ENCODE measurements at places on chromosomes 2 and 18. TPM values are rescaled to one million over a fixed set of nuclear protein-coding genes. Genes with fewer than 3 reads are reported as not detected.
A peak's percentile ranks its signal among the peaks of the same experiment; 100 is the strongest.

DNA sequence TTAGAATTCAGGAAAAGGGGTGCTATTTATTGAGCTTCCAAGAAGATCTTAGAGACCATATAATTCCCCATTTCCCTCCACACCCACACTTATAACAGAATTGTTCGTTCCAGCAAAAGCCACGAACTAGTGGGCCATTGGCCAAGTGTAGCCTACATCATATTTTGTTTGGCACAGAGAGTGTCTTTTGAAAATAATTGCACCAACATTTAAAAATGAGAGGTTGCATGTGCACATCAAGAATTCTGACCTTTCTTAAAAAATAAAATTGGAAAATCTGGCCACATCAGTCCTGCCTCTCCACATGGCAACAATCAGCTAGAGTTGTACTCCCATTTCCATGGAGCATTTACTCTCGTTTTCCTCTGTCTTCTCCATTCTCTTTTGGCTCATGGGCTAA is 655.5 kb upstream of the FANCL start:
- DNase-seq, result no peak

REG3A gene
- total RNA-seq, result not detected

EGR4 gene
- not detected for total RNA-seq

DNA sequence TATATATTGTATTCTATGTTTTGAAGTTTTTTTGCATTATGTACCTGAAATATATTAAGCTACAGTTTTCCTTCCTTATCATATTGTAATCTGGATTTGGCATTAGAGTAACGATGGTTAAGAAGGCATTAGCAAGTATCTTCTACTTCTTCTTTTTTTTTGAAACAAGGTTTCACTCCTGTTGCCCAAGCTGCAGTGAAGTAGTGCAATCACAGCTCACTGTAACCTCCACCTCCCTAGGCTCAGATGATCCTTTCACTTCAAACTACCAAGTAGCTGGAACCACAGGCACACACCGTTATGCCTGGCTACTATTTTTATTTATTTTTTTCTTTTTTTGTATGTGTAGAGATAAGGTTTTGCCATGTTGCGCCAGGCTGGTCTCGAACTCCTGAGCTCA is 201.1 kb downstream of the ZNF804A start:
- no peak for DNase-seq

SPHKAP gene
- not detected for total RNA-seq

DNA sequence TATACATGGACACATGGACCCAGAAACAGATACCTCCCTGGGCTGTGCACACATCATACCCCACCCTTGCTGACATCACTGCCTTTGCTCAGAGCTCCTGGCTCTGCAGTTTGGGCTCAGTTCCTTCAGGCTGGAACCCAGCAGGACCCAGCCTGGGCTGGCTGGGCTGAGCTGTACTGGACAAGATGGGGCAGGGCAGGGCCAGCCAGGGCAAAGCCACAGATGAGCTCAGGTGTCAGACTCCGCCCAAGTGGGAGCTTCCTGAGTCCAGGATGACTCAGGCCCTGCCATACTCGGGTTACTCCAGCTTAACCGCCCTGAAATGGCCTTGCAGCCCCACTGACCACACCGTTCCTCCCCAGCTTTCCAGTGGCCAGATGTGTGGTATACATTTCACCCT is 284.9 kb downstream of the OSR1 start:
- no peak for DNase-seq

DNA sequence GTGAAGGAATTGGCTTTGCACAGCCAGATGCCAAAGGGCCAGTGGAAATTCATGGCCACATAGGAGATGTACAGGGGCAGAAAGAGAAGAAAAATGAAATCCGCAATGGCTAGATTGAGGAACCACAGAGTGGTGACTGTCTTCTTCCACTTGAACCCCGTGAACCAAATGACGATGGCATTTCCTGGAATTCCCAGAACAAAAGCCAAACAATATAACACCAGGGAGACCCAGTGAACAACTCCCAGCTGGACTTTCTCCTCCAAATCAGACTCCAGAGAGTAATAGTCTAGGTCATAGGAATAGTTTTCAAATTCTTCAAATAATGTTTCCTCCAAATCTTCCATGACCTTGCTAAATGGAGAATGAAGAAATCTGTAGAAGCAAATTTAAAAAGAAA is 17.2 kb downstream of the EEF1B2 start:
- peak; percentile 46 for DNase-seq

CD8B2 gene
- not detected for total RNA-seq

MAL gene
- not detected for total RNA-seq

GRCh38 chr2:65077898-65078297 is 21.7 kb downstream of the CEP68 start:
- no peak for DNase-seq

GRCh38 chr18:46283895-46284295 is 179.7 kb downstream of the HAUS1 start:
- no peak for DNase-seq

GRCh38 chr18:74389171-74389927 is 67.8 kb downstream of the DIPK1C start:
- no peak for DNase-seq

DNA sequence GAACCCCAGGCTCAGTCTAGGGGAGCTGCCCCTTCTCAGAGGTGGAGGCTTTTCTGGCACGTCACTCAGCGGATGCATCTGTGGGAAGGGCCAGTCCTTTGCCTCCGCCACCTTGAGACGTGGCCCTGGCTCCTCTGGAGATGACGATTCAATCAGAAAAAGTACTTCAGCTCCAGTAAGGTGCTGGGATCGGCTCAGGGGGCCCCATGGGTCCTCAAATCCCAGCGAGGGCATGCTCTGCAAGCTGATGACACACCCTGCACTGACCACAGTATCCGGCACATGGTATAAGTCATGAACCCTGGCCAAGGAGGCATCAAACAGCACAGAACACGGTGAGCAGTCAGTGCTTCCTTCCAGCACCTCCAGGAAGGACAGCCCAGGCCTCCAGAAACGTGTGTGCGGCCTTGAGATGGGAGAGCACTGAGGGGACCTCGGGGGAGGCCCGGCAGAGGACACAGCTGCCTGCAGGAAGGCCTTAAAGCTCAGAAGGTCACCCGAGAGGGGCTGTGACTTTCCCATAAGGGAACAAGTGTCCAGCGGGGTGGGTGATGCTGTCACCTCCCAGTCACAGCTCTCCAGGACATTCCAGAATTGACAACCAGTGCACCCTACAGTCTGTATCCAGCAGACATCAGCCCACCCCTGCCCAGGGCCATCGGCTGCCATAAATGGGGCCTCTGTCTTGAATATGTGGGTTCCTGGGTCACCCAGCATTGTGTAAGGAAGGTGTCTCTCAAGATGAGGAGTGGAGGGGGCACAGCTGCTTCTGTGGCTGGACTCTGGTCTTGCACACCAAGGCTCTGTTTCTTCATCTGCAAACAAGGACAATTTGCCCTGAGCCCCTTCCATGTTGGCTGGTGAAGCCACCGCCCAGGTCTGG is 205.8 kb downstream of the NDUFA10 start:
- DNase-seq, result no peak

GRCh38 chr2:43221124-43221762 is 5.2 kb downstream of the ZFP36L2 start:
- peak; percentile 80 for DNase-seq

GRCh38 chr2:235187806-235188205 is 236.0 kb downstream of the SH3BP4 start:
- DNase-seq, result no peak

DNA sequence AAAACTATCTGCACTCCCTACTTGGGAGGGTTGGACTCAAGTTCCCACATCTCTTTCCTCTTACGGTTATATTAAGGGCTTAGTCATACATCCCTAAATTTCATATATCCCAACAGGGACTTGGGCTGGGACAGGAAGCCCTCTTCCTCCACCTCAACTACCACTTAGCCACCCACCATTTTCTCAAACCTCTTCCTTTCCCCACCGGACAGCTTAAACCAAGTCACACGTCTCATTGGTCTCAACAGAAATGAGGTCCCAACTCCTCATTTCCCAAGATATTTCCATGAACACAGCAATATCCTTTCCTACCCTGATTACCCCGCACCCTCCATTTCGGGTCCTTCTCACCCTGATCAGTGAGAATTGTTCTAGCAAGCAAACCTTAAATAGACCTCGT is 736 bp downstream of the ZSCAN30 start:
- DNase-seq, result no peak

GRCh38 chr2:128373451-128374000 is 54.9 kb upstream of the HS6ST1 start:
- DNase-seq, result no peak

DNA sequence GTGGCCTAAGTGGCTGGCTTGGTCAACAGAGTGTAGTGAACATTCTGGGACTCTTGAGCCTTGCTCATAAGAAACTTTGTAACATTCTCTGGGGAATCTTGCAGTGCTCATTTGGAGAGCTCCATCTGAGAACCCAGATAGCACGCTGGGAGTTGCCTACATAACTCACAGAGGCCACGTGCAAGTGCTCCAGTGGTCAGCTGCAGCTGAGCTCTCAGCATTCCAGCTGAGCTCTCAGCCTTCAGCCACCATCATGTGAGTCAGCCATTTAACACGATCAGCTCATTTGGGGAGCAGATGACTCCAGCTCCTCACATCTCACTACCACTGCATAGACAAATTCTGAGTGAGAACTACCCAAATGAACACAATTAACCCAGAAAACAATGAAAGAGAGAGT is 25.5 kb upstream of the CTNNA2 start:
- DNase-seq, result no peak

ATP5MC3 gene
- 201 TPM for total RNA-seq

- no peak for DNase-seq
Measured at GRCh38 chr2:123303731-123304130, 721.4 kb upstream of the CNTNAP5 start.

CASP10 gene
- 37.6 TPM for total RNA-seq

DNA sequence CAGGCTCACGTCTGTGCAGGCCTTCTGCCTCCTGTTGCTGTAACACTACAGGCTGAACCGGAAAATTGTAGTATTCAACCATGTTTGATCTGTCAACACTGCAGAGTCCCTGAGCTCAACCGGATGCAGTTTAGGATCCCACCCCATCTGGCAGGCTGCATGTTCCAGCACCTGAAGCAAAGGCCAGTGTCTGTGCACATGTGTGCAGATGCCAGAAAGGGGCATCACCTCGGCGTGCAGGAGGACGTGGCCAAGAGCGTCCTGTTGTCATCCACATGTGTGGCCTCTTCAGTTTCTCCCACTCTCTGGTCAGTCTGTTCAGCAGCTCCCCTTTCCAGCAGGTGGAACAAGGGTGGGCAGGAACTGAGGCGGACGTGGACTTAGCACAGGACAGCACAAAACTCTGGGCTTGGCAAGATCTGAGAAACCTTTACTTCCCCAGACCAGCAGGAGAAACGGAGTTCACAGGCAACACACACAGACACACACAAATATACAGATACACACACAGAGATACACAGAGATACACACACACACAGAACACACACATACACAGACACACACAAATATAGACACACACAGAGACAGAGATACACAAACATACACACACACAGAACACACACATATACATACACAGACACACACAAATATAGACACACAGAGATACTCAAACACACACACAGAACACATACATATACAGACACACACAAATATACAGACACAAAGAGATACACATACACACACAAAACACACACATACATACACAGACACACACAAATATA is 111.3 kb downstream of the NDUFA10 start:
- DNase-seq, result no peak

DNA sequence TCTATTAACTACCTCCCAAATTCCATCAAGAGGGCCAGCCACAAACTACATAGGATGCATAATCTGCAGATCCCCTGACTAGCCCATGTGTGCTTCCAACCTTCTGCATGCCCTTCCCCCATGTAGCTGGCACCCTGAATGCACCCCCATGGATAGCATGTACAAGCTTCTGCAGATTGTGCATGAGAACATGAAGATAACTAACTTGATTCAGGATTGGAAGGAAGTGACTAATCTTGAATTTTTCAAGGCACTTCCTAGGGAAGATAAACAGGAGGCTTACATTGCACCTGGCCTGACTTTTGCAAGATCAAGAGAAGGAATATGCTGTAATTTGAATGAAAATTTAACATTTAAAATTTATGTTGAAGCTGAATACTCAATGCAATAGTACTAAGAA is 66.7 kb downstream of the CDC42EP3 start:
- DNase-seq, result peak; percentile 72

AKAIN1 gene
- total RNA-seq, result not detected

DNA sequence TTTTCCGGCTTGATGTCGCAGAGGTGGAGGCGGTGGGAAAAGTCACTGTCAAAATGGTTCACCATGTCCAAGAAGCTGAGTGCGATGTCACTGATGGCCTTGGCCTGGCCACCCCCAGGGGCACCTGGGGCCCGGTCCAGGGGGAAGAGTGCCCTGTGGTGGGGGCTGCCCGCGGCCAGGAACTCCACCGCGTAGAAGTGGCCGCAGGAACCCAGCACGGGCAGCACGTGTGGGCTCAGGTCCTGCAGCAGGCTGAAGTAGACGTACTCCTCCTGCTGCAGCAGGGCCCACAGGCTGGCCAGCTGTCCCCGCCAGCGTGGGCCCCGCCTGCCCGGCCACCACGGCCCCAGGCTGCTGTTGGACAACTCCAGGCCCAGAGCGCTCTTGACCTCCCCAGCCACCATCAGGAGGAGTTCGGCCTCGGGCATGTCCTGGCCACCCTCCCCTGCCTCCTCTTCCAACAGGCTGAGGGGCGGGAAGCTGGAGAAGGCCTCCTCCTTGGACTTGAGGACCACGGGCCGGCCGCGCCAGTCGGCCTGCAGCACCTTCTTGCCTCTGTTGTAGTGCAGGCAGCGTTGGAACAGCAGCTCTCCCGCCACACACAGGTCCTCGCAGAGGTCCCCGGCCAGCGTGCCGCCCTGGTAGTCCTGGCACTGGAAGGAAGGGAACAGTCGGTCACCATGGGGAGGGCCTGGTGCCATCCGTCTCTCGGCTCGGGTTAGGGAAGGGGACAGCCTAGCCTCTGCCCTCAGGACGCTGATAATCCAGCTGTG is 10.3 kb downstream of the DIPK1C start:
- no peak for DNase-seq

COX7A2L gene
- 101 TPM for total RNA-seq

RAD51AP2 gene
- not detected for total RNA-seq

PKDCC gene
- 6.9 TPM for total RNA-seq

CFC1 gene
- not detected for total RNA-seq

STARD6 gene
- not detected for total RNA-seq

PROKR1 gene
- not detected for total RNA-seq

GRCh38 chr2:234669621-234670020 is 172.7 kb upstream of the ARL4C start:
- DNase-seq, result no peak

DNA sequence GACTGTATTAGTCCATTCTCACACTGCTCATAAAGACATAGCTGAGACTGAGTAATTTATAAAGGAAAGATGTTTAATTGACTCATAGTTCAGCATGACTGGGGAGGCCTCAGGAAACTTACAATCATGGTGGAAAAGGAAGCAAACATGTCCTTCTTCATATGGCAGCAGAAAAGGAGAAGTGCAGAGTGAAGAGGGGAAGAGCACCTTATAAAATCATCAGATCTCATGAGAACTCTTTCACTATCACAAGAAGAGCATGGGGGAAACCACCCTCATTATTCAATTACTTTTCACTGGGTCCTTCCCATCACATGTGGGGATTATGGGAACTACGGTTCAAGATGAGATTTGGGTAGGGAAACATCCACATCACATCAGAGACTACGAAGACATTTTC is 43.0 kb upstream of the CAVIN2 start:
- no peak for DNase-seq

GRCh38 chr2:222950638-222951285 is 89.9 kb downstream of the ACSL3 start:
- peak; percentile 50 for DNase-seq

OTOF gene
- total RNA-seq, result 0.22 TPM

GRCh38 chr2:66839551-66840320 is 404.8 kb downstream of the MEIS1 start:
- no peak for DNase-seq

GRCh38 chr2:200603972-200604371 is 18.2 kb downstream of the AOX1 start:
- no peak for DNase-seq
